Activated naive CD4-positive, alpha-beta T cell treated with anti-CD3 and anti-CD28 coated beads, Interleukin-2, amount 50 U/mL, for 72 hours (primary cell): ENCODE measurements at places on chromosomes 7 and 10. TPM values are rescaled to one million over a fixed set of nuclear protein-coding genes. Genes with fewer than 3 reads are reported as not detected.

DNA sequence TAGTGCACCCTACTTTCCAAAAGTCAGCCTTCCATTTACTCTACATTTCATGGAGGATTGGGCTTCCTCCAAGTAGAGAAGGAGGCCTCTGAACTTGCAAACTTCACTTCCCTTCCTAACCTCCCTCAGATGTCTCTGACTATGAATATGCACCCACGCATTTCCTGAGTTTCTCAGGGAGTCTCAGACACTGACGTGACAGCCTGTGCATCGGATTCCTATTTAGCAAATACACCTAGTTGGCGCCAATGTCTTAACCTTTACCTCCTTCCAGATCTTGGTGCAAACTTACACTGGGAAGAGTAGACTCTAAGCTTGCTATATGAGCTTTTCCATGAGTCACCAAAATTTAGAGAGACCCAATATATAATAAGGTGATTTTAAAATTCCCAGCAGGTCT, 920.1 kb upstream of the AUTS2 start:
- DNase-seq: no peak

The PPP1R17 gene
- not detected for total RNA-seq

GRCh38 chr7:157885140-157885539, 548.3 kb downstream of the DNAJB6 start:
- DNase-seq: no peak

The THSD7A gene
- total RNA-seq: not detected

DNA sequence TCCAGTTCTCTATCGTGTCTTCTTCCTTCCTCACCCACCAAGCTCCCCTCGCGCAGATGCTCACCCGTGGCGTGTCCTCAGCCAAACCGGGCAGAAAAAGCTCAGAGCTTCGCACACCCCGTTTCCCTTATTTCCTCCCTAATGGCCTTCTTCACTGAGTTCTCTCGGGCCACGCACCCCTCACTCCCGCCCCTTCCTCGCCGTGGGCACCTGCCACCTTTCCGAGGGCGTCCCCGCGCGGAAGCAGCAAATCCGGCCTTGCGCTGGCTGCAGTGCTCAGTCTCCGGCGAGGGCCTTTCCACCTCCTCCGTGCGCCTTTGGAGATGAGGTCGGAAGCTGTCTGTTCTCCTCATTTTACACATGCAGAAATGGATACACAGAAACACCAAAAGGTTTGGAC, 12.4 kb upstream of the CALML3 start:
- no peak for DNase-seq

DNA sequence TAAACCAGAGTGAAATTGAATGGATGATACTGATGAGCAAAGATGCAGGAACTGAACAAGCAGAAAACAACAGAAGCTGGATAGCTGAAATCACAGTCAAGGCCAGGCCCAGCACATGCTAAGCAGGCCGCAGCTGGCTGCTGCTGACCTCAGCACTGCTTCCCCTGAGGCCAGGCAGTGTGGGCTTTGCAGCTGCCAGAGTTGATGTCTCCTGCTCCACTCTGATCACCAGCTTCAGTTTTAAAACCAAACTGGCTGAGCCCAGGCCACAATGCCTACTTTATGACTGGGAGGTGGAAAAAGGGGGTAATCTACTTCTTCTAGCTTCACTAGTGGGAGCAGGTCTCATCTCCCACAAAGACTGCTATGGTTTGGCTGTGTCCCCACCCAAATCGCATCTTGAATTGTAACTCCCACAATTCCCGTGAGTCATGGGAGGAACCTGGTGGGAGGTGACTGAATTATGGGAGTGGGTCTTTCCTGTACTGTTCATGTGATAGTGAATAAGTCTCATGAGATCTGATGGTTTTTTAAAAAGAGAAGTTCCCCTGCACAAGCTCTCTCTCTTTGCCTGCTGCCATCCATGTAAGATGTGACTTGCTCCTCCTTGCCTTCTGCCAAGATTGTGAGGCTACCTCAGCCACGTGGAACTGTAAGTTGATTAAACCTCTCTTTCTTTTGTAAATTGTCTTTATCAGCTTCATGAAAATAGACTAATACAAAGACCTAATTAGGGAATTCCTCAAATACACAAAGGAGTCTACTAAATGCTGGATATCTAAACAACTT, 136.4 kb upstream of the ITGB1 start:
- no peak for DNase-seq

DNA sequence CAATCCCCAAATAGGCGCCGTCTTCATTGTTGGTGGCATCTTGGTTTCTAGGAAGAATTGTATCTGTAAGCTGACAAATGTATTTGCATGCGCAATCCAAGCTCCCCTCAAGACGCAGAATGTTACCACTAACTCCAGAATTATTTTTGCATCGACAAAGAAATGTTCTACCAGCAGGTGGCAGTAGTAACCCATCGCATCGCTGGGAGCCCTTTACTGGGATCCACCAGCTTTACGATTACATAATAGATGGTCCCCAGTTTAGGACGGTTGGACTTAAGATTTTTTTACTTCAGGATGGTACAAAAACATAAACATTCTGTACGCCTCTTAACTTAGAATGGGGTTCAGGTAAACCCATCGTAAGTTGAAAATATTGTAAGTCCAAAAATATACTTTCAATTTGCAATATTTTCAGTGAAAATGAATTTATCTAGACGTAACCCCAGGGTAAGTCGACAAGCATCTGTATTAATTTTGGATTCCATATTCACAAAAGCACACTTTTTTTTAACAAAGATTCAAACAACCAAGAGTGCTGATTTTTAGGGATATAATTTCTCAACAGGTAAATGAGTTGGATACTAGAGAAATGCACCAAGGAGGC, 114.0 kb upstream of the COBL start:
- DNase-seq: peak; percentile 56

The ADD3 gene
- 123 TPM for total RNA-seq

DNA sequence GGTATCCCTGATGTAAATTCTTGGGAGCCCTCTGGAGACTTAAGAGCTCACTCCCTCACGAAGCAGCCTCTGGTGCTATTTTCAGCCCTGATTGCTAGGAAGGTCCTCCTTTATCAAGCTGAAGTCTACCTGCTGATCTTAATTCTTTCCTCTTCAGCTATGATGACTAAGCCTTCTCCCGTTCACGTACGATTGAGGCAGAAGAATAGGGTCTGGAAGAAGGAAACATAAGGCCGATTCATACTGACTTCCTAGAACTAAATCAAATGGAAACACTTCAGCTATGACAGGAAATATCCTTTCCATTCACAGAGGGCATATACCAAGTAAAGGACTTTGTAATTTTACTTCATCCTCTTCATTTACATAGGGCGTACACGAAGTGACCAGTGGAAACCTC, 107.0 kb downstream of the CPXM2 start:
- no peak for DNase-seq

DNA sequence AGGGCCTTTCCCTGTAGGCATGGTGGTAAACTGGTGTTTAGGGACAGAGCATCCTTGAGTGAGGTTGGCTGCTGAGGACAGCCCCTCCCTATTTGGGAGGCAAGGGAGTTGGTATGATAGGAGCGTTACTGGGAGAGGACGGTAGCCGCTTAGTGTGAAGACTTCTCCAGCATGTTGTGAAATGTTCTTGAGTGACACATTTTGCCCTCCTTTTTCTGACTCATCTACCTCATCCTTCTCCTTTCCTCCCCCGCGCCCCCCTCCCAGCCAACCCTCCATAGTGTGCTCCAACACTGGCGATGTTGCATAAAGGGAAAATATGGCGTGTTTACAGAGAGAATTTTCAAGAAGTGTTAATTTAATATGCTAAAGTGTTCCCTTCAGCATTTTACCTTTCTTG, 645.0 kb upstream of the GALNT17 start:
- no peak for DNase-seq
